ENCODE measurements at places on chromosomes 2 and 18.

DNA sequence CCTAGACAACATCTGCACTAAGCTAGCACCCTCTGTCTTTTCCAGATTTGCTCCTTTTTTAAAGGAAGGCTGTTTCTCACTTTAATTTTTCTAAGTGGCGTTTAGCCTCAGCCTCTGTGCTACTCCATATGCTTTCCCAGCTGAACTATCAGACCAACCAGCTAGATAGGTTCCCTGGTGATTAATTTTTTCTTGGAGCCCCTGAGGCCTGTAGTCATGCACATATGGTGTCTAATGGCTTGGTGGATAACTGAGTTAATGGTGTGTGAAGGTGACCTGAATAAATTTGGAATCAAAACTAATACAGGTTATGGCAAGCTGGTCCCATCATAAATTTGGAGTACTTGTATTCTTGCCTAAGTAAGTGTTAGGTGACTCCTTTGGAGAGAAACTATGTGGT, 135.5 kb downstream of the MGAT5 start:
- DNase-seq = no peak

DNA sequence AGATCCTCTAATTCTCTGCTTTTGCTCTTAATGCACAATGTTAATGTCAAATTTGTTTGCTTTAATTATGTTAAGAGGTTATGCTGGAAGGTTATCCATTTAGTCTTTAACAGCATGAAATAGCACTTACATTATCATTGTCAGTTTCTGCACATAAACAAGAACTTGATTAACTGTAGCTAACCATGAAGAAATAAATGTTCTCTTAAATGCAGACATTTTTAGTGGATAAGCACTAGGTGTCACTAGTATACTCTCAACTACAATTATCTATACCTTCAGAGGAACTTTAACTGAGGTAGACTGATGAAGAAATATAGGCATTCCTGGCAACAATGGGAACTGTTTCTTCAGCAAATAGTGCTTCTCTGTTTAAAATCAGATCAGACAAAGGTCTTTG, 178.8 kb upstream of the CHST9 start:
- DNase-seq = peak; percentile 51

GRCh38 chr18:5175378-5175777, 21.7 kb downstream of the AKAIN1 start:
- no peak for DNase-seq

DNA sequence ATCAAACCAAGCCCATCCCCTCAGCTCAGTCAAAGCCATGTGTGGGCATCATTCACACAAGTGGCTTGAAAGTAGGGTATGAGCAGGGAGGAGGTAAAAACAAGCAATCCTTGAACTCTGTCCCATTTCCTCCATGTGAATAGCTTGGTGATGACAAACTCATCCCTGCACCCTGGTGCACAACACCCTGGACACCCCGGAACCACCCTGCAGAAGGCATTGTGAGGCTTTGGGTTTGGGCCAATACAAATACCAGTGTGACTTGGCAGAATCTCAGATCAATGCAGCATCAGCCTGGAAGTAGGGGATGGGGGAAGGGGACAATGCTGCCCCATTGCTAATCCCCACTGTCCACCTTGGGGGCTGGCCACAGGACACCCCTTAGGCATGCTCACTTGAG, 28.6 kb downstream of the TGFA start:
- no peak for DNase-seq

DNA sequence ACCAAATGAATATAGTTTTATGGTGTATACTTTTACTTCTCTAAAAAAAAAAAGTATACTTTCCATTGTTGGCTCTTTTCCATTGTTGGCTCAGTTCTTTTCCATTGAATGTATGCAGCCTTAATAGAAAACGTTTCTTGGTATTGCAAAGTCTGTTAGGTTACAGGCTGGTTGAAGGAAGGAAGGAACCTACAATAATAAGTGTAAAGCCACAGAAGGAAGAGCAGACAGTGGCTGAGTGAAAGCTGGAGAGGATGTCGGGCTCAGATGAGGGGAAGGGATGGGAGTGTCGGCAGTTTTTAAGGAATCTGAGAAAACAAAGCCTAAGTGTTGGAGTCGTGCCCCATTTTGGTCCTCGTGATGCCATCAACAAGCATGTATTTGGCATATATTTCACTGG, 6.8 kb downstream of the COPS8 start:
- no peak for DNase-seq

DNA sequence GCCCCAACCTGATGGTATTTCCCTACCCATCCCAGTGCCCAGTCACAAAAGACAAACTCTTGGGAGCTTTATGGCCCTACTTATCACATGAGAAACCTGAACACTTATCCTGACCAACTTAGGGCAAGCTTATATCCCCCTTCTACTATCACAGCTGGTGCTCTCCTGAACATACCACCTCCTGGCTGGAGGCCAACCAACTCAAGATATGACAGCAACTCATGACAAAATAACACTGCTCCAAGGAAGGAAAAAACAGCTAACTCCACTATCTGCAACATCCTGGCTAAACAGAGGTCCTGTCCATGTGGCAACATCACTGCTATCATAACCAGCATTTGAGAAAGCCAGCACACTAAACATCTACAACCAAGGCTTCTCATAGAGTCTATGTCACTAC, 20.9 kb upstream of the CLASP1 start:
- no peak for DNase-seq

DNA sequence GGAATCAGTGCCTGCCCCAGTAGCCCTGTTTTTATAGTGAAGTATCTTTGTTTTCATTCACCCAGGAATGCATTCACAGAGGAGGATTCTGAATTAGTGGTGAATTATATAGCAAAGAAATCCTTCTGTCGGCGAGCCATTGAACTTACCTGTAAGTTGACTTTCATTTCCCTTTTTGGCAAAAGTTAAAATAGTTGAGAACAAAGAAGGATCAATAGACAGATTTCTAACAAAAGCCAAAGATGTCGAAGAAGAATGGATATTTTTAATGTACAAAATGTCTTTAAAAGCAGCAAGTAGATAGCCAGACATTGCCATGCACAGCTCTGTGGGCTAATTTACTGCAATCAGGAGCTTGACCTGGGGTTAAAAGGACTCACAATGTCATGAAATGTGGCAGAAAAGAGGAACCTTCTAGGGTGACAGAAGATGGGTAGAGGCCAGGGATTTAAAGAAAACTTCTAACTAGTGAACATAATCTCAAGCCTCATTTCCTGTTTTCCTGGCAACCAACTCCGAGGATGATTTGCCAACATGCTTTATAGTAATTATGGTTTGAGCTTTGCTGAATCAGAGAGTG, 53.8 kb upstream of the TMEM87B start:
- no peak for DNase-seq

- peak; percentile 15 for DNase-seq
Observed at GRCh38 chr2:185144159-185144919, 546.0 kb downstream of the ZNF804A start.

GRCh38 chr2:179096090-179096489, 46.2 kb upstream of the CCDC141 start:
- no peak for DNase-seq

- no peak for DNase-seq
Observed at GRCh38 chr2:6352247-6352646, 513.5 kb downstream of the CMPK2 start.

GRCh38 chr2:202608142-202608852, 26.5 kb upstream of the FAM117B start:
- DNase-seq = no peak

- DNase-seq = no peak
Observed at GRCh38 chr2:99619151-99619550, 129.3 kb upstream of the REV1 start.

DNA sequence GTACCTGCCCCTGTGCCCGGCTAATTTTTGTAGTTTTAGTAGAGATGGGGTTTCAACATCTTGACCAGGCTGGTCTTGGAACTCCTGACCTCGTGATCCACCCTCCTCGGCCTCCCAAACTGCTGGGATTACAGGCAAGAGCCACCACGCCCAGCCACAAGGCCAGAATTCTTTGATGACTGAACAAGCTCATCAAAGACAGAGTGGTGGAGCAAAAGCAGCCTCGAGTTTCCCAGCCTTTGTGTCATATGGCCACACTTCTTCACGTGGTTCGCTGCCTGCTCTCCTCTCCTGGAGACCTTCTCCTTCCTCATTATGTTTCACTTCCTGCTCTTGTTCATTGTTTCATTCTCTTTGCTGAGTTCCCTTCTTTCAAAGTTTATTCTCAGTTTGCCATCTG, 9.9 kb upstream of the NPC1 start:
- DNase-seq = no peak

DNA sequence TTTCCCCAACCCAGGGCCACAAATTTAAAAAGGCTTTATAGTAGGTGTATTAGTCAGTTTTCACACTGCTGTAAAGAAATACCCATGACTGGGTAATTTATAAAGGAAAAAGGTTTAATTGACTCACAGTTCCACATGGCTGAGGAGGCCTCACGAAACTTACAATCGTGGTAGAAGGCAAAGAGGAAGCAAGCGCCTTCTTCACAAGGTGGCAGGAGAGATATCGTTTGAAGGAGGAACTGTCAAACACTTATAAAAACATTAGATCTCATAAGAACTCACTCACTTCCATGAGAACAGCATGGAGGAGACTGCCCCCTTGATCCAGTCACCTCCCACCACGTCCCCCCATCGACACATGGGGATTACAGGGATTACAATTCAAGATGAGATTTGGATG, 70.4 kb downstream of the FECH start:
- DNase-seq = no peak

GRCh38 chr2:161905389-161906046, 168.5 kb downstream of the DPP4 start:
- peak; percentile 70 for DNase-seq

DNA sequence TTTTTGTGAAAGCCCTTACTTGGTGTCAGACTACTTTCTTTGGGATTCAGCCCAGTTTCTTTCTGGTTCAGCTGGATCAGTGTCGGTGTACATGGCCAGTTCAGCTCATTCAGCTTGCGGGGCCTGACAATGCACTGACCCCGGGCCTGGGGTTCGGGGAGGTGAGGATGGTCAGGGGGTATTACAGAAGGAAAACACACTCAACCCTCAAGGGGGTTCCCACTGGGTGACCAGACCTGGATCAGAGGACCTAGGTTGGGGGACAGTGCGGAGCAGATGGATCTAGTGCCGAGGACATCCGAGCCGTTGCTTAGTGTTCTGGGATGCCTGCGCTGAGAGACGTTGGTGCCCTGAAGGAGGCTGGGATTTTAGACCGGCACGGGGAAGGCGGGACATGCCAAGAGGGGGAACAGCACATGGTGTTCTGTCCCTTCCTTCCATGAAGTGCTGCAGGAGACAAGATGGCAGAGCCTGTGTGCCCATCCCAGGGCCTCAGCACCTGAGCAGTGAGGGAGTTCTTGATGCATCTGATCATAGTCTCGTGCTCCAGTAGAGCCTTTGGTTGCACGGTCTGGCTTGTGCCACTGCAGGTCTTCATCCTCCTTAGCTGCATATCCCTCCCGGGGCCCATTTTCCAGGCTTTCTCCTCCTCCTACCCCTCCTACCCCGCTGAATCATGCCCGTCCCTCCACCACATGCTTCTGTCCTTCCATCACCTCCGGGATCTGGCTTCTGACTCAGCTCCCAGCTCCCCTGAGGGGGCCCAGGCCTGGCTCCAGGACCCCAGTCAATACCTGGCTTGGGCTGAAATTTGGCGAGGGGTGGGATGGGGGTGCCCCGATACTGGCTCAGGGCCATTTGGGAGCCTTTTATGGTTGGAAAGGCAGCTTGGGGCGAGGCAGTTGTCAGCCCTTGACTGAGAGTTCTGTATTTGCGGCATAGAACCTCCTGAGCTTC, 18.0 kb downstream of the SPEG start:
- peak; percentile 71 for DNase-seq

DNA sequence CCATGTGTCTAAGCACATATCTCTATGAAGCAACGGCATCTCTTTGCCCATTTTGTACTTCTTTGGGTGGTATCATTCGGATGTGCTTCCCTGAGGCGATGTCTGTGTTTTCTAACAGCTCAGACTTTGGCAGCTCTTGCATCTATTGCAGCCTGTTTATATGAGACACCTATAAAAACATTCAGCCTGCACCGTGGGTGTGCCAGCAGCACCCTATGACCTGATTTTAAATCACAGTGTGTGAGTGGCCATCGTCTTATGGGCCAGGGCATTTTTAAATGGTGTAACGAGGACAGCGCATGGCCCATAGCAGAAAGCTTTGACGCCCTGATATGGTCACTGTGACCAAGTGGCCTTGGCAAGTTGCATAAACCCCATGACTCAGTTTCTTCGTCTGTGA, 12.9 kb downstream of the NPAS2 start:
- DNase-seq = no peak

DNA sequence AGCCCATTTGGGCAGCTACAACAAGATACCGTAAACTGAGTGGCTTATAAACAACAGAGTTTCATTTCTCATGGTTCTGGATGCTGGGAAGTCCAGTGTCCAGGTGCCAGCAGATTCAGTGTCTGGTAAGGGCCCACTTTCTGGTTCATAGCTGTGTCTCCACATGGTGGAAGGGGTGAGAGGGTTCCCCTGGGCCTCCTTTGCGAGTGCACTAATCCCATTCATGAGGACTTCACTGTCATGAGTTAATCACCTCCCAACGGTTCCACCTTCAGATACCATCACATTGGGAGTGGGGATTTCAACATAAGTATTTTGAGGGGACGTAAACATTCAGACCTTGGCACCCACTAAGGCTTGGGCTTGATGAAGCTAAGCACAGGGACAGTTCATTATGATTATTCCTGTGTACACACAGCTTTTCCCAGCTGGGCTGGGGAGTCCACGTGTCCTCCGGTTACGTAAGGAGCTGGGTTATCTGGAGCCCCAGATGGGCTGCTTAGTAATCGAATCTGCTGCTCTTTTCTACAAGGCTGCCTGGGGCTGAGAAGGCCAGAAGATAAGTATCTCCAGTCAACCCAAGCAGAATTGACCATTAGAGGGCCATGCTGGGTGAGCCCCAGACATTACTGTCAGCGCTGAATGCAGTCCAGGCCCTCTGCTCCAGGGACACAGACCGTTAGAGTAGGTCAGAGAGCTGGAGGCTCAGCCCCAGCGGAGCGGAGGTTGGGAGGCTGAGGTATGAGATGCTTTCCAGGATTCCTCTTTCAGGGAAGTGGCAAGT, 42.7 kb downstream of the EPAS1 start:
- no peak for DNase-seq

- no peak for DNase-seq
Observed at GRCh38 chr2:11938196-11938595, 191.8 kb downstream of the LPIN1 start.

DNA sequence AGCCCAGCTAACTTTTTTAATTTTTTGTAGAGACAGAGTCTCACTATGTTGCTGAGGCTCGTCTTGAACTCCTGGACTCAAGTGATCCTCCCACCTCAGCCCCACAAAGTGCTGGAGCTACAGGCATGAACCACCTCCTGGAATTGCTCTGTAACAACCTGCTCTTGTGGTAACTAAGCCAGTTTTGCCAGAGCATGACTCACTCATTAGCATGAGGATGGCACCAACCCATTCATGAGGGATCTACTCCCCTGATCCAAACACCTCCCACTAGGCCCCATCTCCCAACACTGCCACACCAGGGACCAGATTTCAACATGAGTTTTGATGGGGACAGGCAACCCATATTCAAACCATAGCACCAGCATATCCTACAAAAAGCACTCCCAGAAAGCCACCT, 348.9 kb upstream of the RAB12 start:
- no peak for DNase-seq

GRCh38 chr2:9140645-9141044, 66.0 kb upstream of the ASAP2 start:
- no peak for DNase-seq
